ENCODE measurements at places on chromosomes 5 and 9.

DNA sequence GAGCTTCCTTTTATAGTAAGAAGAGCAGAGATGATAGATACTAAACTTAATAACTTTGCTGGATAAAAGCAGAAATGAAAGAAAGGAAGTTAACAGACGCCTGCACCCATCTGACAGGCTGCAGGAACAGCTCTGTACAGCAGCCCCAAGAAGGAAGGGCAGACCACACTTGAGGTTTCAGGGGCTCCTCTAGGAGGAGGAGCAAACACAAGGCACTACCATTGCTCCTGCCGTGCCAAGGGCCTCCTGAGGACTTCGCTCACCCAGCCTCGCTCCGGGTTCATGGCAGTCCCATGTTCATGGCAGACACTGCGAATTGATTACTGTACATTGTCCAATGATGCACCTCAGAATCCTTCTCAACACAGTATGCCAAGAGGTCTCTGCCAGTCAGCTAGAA is 85.1 kb downstream of the AMBP start:
- no peak for DNase-seq

DNA sequence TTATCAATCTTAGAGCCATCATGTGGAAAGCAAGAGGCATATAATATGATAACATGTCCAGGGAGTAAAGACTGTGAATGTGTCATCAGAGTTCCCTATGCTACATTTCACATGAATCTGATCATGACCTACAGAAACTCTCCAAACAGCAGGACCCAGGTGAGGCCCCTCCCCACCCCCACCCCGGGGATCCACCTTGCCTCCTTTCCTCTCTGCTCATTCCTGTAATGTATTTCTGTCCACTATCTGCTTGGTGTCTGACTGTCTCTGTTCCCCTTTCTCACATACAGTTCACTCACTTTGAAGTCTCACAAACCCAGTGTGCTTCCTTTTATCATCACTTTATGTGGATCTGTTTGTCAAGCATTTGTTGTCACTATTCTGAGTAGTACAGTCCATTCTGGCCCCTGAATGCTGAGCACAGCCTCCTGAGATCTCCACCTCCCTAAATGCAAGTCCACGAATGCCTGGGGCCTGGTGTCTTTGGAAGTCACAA is 76.4 kb upstream of the SMARCA2 start:
- DNase-seq: no peak

DNA sequence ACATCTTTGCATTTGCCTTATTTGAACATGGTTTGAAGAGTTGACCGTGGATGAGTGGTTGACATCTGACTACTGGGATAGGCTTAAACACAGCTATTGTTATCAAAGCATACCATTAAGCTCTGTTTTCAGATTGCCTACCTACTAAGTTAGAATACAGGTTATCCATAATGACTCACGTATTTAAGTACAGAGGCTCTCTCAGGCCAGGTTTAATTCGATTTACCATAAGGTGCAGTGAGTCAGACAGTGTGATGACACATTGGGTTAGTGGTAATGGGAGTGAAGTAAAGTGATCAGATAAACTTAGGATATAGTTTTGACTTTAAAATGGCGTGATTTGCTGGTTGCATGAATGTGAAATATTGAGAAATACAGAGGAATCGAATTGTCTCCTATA is 732.0 kb upstream of the CTNND2 start:
- DNase-seq: no peak

DNA sequence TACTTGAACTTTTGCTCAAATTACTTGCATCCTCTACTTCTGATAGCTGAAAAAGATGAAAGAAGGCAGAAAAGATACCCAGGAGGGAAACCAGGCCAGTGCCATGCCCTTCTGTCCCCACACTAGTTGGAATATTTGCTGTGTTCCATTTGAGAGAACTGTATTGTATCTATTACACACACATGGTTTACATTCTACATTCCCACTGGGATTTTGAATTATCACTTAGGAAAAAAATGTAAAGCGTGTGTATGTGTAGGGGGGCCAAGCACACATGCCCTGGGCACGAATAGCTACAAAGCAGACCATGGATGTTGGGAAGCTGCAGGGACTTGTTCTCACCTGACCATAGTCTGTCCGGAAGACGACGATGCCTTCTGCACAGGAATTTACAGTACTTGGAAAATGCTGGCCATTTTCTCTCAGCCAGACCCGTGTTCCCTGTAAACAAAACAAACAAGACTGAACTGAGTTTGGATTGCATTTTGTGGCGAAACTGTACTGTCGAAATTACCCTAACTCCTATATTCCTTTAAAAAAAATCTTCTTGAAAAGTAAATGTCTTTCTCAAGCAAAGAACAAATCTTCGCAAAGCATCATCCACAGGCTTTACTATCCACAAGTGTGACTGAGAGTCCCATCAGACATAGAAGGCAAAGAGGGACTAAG is 58.7 kb downstream of the MYO10 start:
- DNase-seq: no peak

DNA sequence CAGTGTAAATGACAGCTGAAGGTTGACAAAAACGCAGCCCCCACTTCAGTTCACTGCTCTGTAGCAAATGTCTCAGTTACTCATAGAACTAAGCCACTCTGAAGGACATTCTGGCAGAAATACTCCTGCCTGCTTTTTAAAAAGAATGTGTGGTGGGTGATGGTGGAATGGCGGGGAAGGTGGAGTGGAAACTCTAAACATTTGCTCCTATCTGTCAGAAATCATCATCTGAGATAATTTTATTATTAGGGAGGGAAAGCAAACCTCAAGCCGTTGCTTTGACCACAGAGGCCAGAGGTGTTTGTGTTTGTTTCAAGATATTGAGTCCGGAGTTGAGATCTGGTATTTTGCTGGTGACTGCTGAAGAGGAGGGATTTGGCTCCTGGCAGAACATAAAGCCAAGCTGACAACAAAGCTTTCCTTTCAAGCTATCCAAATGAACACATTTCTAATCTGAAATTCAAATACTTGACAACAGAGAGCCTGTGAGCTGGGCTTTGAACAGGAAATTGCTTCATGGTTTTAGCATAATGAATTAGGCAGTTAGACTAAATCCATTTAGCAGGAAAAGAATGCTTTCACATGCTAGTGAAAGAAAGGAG is 362.7 kb downstream of the CSNK1G3 start:
- no peak for DNase-seq

GRCh38 chr5:40017135-40017534 is 592.4 kb upstream of the DAB2 start:
- no peak for DNase-seq

DNA sequence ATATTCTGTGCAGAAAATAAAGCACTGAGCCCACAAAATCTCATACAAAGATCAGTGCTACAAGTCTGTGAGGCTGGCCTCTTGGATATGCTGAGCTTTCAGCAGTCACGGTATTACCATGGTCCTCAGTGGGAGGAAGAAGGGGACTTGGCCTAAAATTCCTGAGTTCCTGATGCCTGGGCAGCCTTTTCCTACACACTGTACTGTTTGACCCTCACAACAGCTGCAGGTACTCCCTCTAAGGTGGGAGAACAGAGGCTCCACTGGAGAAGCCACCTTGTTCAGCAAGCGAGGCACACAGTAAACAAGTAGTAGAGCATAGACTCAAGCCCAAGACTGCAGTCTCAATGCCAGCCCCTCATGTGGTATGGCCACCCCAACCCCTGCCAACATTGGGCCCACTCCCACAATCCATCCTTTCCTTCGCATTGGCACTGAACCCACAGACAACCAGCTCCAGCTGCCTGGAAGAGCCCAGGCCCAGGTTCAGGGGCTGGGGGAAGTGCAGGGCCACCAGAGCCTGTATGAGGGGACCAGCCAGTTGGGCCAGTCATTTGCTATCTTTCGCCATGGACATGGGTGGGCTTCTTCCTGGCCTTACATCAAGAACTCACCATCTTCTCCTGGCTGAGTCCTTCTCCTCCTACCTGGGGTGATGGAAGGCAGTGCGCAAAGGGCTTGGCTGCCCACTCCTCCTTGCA is 14.3 kb downstream of the ACSL6 start:
- DNase-seq: no peak

DNA sequence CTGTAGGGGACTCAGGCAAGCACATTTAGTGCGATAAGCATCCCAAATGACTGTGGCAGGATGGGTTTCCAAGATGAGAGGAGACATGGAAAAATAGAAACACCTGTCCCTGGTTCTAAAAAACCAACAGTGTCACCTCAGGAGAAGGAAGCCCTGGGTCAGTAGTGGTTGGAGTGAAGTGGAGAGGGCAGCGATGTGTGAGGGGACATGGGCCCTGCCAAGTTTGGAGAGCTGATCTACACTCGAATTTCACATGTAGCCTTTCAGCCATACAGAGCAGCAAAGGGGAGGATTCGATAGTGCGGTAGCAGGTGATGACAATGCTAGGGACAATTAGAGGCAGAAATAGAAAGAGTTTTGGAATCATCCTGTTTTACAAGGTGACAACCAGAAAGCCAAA is 32.6 kb upstream of the LHX2 start:
- DNase-seq: no peak

DNA sequence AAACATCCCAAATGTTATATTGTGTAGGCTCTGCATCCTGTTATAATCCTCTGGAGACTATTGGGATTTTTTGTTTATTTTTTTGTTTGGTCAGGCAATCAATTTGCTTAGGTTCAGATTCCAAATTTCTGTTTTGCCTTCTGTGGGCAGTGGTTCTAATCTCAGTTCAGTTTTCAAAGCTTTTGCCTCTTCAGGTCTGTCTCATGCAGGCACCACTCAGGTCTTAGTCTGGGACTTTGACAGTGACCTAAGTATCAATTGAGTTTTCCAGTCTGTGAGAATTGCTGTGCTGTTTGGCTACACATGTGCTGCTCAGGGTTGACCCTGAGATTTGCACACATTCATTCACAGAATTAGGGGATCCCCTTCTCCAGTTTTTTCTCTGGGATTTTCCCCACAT is 14.1 kb downstream of the SNX2 start:
- no peak for DNase-seq

DNA sequence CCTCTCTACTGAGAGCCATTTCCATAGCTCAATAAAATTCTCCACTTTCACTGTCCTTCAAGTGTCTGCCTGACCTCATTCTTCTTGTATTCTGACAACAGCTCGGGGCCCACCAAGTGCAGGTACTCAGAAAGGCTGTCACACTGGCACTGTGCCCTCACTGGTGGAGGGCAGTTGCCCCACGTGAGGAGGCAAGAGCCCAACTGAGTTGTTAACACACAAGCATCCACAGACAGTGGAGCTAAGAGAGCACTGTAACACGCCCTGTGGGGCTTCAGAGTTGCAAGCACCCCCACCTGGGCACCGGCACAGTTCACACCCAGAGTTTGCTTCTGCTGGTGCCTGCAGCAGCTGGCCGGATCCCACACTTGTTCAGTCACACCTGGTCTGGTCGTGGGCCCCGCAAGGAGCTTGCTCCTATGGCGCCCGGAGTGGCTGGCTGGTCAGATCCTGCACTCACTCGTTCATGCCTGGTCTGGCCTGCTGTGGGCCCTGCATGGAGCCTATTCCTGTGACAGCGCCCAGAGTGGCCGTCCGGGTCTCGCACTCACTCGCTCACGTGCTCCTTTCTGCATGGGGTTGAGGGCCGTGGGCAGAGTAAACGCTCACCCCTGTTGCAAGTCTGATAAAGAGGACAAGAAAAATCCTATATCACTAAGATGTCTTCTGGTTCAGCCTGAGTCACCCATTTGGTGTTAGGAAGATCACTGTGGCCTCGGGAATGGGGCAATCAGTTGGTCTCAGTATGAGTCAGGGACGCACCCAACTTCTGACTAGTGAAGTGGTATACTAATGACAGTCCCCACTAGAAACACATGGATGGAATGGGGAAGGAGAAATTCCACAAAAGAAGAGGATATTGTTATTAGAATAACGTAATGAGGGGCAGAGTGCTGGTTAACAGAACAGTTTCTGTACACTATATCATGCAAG is 87.0 kb upstream of the CCNH start:
- no peak for DNase-seq

DNA sequence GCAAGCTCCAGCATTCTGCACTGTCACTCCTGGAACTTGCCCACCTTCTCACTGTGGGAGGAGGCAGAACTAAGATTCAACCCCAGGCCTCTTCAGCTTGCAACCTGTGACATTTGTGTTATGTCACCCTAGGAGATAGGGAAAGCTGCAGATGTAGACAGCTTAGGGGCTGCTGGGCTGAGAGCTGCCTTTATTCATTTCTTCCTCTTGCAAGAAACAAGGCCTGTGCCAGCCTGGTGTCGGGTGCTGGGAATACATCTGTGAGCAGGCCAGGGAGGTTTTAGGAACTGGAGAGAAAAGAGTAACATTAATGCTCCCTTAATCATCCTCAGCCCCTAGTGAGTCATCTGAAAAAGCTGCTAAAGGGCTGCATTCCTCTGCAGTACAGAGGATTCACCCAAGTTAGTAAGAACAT is 101.8 kb downstream of the FGF18 start:
- no peak for DNase-seq

GRCh38 chr5:139474890-139475791 is 4.3 kb downstream of the SMIM33 start:
- peak; percentile 28 for DNase-seq

GRCh38 chr5:122415030-122415800 is 103.2 kb downstream of the SNCAIP start:
- no peak for DNase-seq

DNA sequence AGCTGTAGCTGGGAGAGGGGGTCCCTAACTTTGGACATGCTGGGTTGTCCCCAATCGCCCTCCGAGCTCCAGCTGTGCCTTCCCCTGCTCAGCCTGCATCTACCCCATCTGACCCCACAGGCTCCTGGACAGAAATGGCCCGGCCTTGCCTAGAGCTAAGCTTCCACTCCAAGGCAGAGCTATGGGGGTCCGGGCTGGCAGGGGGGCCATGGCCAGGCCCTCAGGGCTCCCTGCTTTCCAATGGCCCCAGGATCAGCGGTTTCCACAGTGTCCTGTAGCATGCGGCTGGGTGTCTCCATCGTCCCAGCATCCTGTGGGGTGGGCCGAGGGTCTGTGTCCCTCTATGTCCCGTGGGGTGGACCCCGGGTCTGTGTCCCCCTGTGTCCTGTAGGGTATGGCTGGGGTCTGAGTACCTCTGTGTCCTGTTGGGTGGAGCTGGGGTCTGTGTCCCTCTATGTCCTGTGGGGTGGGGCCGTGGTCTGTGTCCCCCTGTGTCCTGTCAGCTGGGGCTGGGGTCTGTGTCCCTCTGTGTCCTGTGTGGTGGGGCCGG is 130.6 kb downstream of the RXRA start:
- DNase-seq: no peak

DNA sequence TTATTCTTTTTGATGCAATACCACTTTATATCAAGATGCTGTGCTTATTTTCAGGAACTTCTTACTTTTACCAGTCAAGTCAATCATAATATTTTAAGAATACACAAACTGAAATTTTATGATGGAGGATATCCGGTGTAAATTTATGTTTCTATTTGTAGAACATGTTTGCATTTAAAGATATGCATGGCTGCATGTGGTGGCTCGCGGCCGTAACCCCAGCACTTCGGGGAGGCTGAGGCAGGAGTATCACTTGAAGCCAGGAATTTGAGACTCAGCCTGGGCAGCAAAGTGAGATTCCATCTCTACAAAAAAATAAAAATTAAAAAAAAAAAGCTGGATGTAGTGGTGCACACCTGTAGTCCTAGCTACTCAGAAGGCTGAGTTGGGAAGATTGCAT is 73.5 kb upstream of the ALDH1A1 start:
- no peak for DNase-seq
